ENCODE measurements at places on chromosomes 12 and 14.

- no peak for DNase-seq
Measured at GRCh38 chr12:62966990-62967506, 32.1 kb upstream of the PPM1H start.

GRCh38 chr12:89103831-89104230 lies 248.5 kb downstream of the DUSP6 start:
- DNase-seq, result no peak

DNA sequence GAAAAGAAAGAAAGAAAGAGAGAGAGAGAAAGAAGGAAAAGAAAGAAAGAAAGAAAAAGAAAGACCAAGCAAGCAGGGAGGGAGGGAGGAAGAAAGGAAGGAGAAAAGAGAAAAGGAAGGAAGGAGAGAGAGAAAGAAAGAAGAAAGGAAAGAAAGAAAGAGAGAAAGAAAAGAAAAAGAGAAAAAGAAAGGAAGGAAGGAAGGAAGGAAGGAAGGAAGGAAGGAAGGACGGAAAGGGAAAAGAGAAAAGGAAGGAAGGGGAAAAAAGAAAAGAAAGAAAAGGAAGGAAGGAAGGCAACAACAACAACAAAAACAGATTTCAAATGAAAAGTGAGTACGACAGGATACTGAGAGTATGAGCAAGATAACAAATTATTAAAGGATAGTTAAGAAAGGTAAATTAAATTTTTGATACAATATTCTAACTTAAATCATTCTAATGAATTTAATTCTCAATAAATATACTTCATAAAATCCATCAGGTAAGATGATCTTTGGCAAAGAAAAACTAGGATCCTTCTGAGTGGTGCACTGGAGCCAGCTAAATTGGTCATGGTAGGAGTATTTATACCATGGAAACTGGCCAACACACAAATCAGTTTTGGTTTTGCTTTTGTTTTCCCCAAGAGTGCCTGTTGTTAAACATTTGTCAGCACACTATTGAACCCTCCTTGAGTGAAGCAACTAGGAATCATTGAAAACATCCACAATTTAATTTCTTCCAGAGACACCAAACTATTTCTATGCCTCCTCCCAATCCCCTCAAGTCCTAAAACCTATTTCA lies 56.1 kb upstream of the DYRK2 start:
- peak; percentile 29 for DNase-seq

DNA sequence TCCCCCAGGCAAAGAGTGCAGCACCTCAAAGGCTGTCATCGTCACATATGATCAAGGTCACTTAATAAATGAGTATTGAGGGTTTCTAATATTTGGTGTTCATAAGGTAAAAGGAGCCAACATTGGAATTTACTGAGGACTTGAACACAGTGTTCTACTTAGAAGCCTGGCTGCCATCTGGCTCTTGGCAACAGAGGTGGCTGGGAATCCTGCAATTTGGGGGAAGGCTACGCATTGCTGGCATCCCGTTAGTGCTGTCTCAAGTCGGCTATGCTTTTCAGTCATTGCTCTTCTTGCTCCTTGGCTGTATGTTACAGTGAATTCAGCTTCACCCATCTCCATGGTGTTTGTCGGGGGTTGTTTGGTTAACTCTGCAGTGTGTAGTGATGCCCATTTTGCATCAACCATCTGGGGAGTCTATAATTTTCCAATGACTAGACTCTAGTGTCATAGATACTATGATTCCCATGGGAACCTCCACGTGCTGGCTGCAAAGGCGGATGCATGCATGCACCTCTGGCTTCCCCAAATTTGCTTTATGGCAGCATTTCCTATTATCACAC lies 12.9 kb upstream of the SLC24A4 start:
- no peak for DNase-seq

GRCh38 chr12:118035190-118036041 lies 18.9 kb downstream of the RFC5 start:
- DNase-seq, result no peak

DNA sequence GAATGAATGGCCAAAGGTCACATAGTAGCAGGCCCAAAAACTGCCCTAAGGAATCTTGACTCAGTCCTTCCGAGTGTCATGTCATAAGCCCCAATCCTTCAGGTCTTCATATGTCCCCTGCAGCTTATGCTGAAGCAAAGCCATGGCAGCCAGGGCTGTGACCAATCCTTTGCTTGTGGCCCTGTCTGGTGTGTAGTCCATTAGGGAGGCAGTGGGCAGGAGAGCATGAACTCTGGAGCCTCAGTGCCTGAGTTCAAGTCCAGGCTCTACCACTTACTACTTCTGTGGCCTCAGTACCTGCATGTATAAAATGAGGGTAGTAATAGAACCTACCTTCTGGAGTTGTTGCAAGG lies 20.3 kb downstream of the PLEKHG3 start:
- DNase-seq, result no peak
